Body of pancreas (tissue), 4 donors: ENCODE measurements at places on chromosomes 12 and 14.

DNA sequence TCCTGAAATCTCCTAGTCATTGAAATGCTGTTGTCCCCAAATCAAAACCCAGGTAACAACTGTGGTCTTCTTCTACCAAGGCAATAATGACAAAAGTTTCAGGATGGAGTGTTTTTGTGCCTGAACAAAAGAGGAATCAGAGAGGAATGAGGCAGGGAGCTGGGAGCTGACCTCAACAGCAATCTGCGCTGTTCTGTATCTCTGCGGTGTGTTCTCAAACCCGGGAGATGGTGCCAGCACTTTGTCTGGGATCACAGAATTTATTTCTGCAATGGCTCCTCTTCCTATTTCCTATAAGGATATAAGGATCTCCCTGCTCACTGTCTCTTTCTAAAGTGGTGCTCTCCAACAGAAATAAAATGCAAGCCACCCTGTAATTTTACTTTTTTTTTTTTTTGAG lies 449 bp upstream of the GLT8D2 start:
- DNase-seq: no peak

GRCh38 chr12:14958361-14959125 lies 2.9 kb downstream of the ARHGDIB start:
- DNase-seq: no peak

DNA sequence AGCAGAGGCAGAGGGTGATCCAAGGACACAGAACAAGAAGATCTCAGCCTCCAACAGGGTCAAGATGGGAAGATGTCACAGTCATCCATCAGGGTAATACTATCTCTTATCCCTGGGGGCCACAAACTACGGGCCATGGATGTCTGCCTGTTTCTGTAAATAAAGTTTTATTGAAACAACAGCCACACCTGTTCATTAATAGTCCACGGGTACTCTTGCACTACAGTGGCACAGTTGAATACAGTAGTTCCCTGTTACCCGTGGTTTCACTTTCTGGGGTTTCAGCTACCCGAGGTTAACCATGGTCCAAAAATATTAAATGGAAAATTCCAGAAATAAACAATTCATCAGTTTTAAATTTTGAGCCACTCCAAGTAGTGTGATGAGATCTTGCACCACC lies 65.9 kb downstream of the BCL11B start:
- no peak for DNase-seq

DNA sequence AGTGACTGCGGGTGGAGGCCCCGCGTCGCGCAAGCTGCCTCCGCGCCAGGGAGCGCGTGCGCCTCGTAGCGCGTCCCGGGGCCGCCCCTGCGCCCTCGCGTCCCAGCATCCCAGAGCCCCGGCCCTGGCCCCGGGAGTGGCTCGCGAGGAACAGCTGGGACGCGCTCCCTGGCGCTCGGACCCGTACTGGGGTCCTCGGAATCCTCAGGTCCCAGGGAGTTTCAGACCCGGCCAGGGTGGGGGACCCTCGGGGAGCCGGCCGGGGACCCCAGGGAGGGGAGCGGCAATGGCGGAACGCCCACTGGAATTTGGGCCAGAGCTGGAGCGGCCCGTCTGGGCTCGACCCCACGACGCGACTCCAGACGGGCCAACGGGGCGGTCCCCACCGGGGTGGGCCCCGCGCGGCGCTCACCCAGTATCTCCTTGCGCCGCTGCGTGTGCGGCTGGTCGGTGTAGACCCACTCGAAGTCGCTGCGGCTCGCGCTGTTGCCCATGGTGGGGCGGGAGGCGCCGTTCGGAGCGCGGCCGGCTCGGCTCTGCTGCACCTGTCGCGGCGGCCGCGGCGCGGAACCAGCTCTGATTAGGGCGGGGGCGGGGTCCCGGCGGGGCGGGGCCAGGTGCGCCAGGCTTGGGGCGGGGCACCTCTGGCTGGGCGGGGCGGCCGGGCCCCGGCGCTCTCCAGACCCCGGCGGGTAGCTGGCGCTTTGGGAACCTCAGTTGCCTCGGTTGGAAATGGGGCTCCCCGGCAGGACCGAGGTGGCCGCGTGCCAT lies at the start of gene DEGS2:
TSS of gene DEGS2 (minus strand) at position 552 of the 771 bp plus-strand sequence. CDS start at position 494, 58 bp downstream.
- peak; percentile 67 for DNase-seq

DNA sequence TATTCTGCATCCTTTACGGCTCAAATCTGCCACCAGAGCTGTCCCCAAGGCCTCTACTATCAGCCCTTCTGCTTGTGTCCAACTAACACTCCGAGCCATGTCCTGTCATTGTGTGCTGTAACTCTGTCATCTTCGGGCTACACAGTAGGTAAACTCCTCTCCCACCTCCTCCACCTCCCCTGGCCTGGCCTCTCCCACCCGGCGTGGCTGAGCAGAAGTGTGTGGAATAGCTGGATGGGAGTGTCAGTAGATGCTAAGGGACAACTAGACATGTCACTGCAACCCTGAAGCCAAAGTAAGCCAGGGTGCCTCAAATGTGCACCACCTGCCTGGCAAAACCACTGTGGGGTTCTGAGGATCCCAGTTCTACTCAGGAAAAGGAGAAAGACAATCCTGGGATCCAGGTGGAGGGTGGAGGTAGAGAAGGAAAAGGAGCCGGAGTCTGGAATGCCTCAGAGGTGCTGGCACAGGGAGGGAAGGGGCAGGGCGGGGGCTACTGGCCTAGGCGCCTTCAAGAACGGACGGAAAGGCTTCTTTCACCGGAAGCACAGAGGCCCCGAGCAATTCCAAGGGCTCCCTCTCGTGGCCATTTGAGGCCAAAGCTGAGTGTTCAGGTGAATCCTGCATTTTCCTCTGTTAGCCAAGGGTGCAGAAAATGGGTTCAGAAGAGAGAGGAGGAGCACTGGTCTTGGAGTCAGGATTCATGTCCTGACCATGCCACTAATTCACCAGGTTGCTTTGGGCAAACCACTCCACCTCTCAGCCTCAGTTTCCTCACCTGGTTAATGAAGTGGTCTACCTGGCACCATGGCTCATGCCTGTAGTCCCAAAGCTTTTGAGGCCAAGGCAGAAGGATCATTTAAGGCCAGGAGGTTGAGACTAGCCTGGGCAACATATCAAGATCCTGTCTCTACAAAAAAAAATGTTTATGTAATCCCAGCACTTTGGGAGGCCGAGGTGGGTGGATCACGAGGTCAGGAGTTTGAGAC lies 20.5 kb upstream of the FAM181A start:
- peak; percentile 60 for DNase-seq

DNA sequence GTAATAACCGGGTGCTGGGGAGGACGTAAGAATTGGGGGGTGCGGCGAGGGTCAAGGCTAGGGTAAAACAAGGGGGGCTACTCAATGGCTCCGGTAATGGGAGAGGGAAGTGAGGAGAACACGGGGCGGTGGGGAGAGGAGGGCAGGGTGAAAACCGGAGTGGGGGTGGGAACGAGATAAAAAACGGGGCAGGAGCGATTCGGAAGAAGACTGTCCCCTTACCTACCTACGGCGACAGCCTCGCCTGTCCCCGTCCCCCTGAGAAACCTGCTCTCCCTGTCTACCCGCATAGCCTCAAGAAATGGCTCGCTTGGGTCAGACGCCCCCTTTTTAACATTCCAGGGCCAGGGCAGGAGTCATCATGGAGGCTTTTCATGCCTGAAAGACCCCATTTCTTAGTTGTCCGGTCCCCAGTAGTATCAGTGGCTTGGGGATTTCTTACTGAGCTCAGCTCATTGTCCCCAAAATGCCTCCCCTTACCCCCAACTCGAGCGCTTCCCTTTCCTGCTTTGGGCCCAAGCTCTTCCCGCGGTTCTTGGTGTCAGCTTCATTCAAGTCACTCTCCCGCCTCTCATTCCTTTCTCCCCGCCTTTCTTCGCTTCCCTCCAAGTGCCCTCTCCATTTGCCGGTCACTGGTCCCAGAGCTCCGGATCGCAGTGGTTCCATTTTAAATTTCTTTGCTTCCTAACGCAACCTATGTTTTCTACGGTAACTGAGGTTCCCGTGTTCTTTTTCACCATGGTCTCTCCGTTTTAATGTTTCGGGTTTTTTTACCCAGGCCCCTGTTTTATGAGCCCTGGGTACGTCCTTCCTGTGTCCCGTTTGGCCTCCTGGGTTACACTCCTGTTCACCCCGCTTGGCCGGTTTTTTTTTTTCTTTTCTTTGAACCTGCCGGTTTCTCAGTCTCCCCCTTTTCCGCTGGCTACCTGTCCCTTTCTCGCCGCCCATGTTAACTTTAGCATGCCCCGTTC lies 1.2 kb upstream of the WSB2 start:
- DNase-seq: peak; percentile 46
